ENCODE measurements at places on chromosomes 7 and 10.

DNA sequence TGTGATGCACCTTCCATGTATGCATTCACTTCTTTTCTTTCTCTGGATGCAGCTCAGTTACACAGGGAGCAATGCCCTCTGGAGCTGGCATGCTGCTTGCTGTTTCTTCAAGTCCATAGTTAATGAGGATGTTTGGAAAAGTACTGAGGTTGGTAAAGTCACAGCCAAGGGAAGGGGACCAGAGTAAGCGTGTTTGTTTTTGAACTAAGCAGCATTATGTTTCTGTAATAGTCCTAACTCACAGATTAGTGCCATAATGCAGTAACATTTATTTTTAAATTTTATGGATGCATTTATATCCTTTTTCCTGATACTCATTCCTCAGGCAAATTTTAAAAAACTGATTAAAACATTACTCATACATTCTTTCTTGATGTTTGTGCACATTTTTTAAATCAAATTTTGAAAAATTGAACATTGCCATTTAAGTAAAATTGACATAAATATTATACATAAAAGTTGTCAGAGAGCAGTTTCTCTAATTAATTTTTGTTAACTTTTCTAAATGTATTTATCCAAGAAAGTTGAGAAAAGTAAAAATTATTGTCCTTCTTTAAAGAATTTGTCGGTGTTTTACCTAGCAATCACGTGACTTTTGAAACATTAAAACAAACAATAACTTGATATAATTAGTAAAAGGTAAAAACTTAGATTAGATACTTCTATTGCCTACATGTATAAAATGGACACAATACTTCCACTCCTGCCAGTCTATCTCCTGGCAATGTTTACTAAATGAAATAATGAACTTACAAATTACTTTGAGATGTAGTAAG lies 659.6 kb upstream of the ANKRD30A start:
- DNase-seq: no peak

GRCh38 chr10:124300224-124300623 lies 118.5 kb downstream of the OAT start:
- no peak for DNase-seq

DNA sequence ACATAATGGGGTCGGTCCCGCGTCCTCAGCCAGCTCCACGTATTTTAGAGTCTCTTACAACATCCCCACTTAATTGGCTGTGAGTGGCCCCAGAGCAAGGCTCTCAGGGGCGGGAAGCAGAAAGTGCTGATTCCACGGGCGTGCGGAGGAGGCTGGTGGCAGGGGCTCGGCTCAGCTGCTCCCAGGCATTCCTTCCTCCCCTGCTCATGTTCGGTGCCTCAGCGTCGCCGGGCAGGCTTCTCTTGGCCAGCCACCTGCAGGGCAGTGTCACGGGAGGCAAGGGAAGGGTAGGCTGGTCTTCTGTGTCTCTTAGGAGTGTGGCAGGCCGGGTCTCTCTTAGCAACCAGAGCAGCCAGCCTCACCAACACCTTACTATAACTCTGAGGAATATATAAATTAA lies 33.8 kb downstream of the IL15RA start:
- DNase-seq: peak; percentile 37

- DNase-seq: no peak
Observed at GRCh38 chr7:70190281-70190680, 592.0 kb downstream of the AUTS2 start.

DNA sequence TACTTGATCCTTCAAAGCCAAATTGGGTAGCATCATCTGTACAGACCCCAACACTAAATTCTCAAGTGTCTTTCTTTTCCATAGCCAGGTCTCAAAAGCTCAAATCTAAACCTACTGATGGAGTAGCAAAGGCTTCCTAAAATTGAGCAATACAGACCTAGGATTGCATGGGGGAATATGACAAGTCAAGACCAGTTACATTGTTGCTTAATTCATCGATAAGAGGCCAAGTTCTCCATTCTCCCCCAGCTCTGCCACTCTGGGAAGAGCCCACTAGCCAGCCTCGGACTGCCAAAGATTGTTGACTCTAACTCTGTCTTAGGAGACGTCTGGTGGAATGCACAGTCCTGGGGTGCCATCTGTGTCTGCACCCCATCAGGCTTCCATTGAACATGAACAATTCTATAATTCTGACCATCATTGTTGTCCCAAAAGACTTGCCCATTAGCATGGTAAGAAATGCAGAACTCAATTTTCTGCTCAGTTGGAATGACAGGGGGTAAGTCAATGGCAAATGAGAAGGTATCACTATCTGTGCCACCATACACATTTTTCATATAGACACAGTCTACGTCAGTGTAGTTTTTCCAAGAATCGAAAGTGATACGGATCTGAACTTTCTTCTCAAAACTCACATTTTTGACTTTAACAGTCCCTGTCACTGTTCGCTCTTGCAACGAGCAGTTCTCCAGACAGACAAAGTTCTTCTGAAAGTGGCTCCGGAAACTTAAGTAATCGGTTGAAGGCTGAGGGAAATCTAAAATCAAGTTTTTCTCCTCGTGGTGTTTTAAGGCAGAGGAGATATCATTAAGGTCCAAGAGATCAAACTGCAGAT lies 2.9 kb downstream of the PPP1R3C start:
- no peak for DNase-seq

DNA sequence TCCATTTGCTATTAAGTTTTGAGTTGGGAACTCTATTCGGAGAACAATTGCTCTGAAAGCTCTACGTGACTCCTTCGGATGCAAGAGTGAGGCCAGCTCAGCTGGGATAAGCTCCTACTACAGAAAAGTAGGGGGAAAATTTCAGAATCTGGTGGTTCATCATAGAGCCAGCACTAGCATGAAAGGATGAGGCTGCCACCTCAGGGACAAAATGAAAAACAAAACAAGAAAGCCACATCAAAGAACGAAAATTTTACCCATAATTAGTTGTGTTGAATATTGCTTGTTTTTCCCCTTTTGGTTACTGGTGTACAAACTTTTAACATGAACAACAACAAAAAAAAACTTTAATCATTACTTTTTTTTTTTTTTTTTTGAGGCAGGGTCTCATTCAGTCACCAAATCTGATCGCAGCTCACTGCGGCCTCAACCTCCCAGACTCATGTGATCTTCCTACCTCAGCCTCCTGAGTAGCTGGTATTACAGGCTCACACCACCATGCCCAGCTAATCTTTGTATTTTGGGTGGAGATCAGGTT lies 39.7 kb upstream of the NFE2L3 start:
- no peak for DNase-seq

GRCh38 chr7:138338361-138338760 lies 121.7 kb upstream of the TRIM24 start:
- peak; percentile 62 for DNase-seq

- DNase-seq: no peak
Observed at GRCh38 chr7:153576096-153576495, 476.1 kb upstream of the DPP6 start.

GRCh38 chr10:117418121-117418520 lies 42.9 kb upstream of the PDZD8 start:
- no peak for DNase-seq

GRCh38 chr7:1247527-1248041 lies 14.9 kb downstream of the UNCX start:
- DNase-seq: no peak

GRCh38 chr7:99928994-99929729 lies at the start of gene GJC3:
Gene GJC3, minus strand, starts transcription at chr7:99929620. Its CDS starts 0 bp downstream, at chr7:99929620.
- no peak for DNase-seq

- no peak for DNase-seq
Observed at GRCh38 chr10:97307441-97307840, 11.6 kb upstream of the FRAT1 start.

GRCh38 chr7:98909487-98909886 lies 31.2 kb downstream of the TRRAP start:
- DNase-seq: no peak

DNA sequence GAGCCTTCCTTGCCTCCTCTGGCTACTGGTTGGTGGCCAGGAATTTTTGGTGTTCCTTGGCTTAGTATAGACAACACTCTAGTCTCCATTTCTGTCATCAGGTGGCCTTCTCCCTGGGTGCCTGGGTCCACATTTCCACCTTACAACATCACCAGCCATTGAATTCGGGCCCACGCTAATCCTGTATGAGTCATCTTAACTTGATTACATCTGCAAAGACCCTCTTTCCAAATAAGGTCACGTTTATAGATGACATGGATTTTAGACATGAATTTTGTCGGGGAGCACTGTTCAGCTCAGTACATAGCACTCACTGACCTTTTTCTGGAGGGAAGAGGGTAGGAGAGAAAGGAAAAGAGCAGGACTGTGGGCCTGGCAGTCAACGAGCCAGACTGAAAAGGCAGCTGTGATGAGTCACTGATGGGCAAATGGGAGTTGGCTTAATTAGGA lies 39.4 kb downstream of the MMRN2 start:
- peak; percentile 52 for DNase-seq

GRCh38 chr7:20491284-20491683 lies 124.2 kb upstream of the ABCB5 start:
- DNase-seq: no peak

- peak; percentile 27 for DNase-seq
Observed at GRCh38 chr10:9342885-9343570, 1288.5 kb downstream of the GATA3 start.

- DNase-seq: no peak
Observed at GRCh38 chr10:83736008-83736407, 403.3 kb upstream of the GHITM start.

DNA sequence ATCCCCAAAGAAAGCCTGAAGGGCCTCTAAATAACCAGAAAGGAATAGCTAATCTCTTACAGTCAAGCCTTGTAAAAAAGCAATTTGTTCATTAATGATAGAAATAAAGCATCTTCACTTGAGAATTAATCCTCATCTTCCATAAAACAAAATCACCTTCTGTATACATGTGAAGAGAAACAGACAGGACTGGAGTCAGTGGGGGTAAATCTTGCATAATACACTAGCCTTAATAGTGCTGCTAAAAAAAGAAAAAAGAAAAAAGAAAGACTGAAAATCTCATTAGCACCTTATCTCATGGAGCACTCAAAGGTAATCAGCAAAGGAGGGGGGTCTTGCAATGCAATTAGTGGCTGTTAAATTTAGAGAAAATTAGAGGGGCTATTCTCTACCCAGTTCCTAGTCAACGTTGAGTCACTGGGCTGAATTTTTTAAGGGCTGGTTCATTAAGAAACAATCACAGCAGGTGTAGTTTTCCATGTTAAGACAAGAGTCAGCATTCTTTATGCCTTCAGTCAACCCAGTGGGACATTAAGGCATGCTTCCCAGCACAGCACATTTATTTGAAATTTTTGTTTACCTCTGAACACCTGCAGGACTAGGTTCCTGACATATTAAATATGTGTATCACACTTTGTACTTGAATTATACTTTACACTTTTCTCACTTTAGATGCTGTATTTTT lies 1455.7 kb upstream of the CELF2 start:
- DNase-seq: no peak

- no peak for DNase-seq
Observed at GRCh38 chr10:104066945-104067344, 18.7 kb downstream of the COL17A1 start.

DNA sequence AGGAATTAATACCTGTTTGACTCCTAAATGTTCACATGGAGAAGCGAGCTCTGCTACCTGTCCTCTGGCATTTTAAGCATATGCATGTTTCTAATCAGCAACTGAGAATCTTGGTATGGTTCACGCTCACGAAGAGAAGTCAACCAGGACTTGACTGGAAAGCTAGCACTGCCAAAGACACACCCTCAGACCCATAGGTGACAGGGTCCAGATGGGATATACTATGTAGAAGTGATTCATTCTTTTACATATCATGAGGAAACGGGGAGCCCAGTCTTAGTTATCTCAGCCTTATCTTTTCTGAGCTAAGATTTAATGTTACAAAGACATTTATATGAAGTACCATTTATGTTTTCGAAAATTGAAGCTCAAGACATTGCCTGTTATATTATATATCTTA lies 313.0 kb downstream of the DOCK4 start:
- DNase-seq: no peak
